Colonic mucosa (tissue), 4 donors: ENCODE measurements at places on chromosomes 11 and 22. TPM values are rescaled to one million over a fixed set of nuclear protein-coding genes. Genes with fewer than 3 reads are reported as not detected.

Gene RFPL1
- not detected for total RNA-seq

Gene THY1
- 6.6 TPM for total RNA-seq

Gene NCAM1
- 2.3 TPM for total RNA-seq

Gene TMEM41B
- total RNA-seq: 64.5 TPM

Gene FXYD2
- 1.5 TPM for total RNA-seq

Gene EI24
- total RNA-seq: 127 TPM

Gene KCNQ1OT1
- total RNA-seq: 1.5 TPM

Gene TYR
- total RNA-seq: not detected

Gene TSKU
- 39.6 TPM for total RNA-seq

Gene GAL3ST1
- total RNA-seq: 18.8 TPM

Gene NAV2
- total RNA-seq: 45.3 TPM

Gene CARD10
- 59.3 TPM for total RNA-seq

Gene BBOX1
- not detected for total RNA-seq

Gene OR6Q1
- total RNA-seq: not detected

Gene GALR3
- 0.74 TPM for total RNA-seq

Gene TMEM225
- not detected for total RNA-seq

Gene MIOX
- not detected for total RNA-seq

Gene CASP1
- total RNA-seq: 73.7 TPM

Gene GPR83
- total RNA-seq: 0.13 TPM

Gene TMEM80
- 36.6 TPM for total RNA-seq

Gene APOBEC3A
- total RNA-seq: 1.4 TPM

Gene PI4KA
- total RNA-seq: 69.4 TPM
